Cardiac fibroblast (primary cell): ENCODE measurements at places on chromosomes 1 and 21.
A peak's percentile ranks its signal among the peaks of the same experiment; 100 is the strongest.

DNA sequence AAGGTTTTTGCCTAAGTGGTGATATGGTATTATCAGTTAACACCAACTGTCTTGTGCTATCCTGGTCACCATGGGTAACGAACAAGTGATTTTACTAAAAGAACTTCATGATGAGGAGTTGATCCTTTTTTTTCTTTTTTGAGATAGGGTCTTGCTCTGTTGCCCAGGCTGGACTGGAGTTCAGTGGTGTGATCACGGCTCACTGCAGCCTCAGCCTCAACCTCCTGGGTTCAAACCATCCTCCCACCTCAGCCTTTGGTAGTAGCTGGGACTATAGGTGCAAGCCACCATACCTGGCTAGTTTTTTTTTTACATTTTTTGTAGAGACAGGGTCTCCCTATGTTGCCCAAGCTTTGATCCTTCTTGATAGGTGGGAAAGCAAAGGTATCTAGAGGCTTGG lies 5.1 kb downstream of the METTL13 start:
- DNase-seq = no peak

DNA sequence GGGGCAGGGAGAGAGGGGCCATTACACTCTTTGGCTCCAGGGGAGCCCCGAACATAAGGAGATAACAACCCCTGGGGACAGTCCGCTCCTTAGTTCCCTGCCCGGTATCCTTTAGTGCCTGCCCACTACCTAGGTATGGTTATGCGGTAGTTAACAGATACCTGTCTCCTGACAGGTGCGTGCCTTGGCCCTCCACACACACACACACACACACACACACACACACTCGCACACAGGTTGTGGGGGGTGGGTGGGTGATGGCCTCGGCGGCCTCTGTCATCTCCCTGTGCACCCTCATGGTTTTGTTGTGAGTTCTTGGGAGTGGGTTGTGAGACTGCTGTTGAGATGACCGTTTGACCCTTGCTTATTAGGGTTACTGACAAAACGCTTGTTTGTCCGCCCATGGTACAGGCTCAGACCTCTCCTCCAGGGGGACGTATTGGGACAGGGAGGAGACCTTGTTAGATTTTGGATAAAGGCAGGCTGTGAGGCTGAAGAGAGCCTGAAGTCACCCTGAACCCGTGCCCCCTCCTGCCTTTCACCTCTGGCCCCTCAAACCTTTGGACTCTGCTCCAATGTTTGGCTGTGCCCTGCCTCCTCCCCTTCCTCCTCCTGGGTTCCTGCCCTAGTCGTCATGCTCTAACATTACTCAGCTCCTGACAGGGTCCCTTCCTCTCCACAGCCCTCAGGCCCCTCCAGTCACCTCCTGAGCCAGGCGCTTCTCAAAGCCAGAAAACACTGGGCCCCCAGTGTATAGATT lies 979 bp downstream of the RASSF5 start:
- no peak for DNase-seq

DNA sequence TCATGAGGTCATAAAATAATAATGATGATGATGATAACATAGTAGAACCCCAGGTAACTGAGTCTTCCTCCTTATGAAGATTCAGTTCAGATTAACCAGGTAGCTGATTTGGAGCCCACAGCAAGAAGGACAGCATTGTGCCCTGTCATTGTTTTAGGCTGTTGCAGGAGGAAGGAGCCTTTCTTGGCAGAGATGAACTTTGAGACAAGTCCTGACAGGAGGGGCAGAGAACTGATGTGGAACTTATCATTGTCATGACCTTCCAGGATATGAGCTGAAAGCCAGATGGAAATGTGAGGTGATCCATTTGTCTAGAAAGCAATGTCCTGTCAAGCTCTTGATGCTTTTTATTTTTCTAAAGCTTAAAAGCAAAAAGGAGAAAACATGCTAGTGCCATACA lies 132.6 kb upstream of the COA6 start:
- no peak for DNase-seq

DNA sequence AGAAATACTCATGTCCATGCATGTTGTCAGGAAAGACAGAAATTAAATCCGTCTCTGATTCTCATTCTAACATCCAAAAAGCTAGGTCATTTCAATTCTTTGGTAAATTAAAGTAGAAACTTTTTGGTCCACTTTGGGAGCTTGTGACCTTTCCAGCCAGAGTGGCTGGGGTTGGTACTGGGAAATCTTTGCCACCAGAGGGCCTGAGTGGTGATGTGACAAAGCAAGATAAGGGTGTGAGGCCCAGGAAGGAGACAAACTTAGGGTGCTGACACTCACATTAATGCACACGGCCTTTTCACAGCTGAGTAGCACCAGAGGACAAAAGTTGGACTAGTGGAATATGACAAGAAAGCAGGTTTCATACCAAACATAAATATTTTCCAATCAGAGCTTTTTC lies 144.3 kb downstream of the DNM3 start:
- peak; percentile 5 for DNase-seq

- peak; percentile 89 for DNase-seq
Observed at GRCh38 chr1:51264451-51264850, 28.4 kb downstream of the RNF11 start.

DNA sequence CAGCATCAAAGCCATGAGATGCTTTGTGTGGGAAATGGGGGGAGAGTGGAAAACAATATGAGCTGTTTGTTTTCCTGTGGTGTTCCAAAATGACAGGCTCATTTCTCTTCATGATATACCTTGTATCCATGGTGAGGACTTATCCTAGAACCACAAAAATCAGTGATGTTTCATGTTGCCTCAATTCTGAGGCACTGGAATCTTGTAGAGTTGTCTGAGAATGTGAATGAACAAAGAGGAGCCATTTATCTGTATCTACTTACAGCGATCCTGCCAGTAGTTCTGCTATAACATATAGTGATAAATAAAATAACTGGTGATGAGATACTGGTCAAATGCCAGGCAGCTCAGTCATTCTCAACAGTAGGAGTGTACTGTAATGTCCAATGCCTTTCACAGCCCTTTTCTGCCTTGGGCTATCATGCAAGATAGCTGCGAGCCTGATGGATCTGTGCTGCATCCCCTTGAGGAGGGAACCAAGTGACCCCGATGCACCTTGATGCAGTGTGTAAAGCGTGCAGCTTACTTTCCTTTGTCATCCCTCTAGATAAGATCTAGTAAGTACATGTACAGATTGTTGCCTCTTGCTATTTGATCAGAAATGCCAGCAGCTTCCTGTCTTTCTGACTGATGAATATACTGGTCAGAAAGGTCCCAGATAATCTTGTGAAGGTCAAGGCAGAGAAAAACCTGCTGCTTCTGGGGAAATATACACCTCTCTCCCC lies 52.8 kb downstream of the SLC44A3 start:
- DNase-seq = no peak

GRCh38 chr1:59079434-59080140 lies 217.3 kb upstream of the FGGY start:
- DNase-seq = no peak

DNA sequence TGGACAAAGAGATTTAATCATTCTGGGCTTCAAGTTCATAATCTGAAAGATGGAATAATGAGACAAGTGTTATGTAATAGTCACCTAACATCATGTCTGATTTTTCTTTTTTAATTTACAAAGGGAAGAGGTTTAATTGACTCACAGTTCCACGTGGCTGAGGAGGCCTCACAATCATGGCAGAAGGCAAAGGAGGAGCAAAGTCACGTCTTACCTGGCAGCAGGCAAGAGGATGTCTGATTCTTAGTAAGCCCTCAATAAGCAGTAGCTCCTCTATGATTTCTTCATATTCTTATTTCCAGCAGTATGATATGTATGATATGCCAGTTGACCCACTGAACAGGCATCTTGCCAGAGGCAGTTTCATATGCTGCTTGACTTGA lies 152.7 kb downstream of the S1PR1 start:
- no peak for DNase-seq

GRCh38 chr1:59697150-59697800 lies 117.5 kb upstream of the HOOK1 start:
- DNase-seq = peak; percentile 61

DNA sequence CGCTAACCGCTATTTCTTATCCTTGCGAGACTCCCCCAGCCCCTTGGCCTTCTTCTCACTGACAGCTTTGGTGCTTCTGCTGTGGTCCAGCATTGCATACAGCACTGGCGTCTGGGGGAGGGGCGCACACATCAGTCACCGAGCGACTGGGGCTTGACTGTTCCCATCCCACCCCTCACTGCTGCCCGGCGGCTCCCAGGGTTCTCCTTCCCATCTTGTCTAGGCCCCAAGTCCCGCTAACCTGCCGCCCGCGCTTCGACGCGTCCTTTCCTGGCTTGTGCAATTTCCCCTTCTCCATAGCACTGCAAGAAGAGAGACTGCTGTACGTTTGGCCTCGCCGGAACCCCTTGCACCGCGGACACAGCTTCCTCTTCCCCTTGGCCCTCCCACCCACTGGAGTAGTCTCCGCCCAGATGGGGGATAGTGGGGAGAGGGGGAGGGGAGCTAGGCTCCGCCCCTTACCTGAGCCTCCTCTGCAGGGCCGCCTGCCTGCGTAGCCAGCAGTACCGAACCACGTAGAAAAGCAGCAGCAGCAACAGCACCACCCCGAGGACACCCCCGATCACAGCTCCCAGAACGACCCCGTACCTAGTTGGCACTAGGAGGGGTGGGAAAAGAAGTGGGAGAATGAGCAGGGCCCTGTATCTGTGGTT lies 3.8 kb downstream of the MPZ start:
- DNase-seq = peak; percentile 71

- no peak for DNase-seq
Observed at GRCh38 chr1:29462096-29462495, 225.8 kb downstream of the PTPRU start.

GRCh38 chr1:116397728-116398127 lies 24.7 kb downstream of the ATP1A1 start:
- DNase-seq = no peak

DNA sequence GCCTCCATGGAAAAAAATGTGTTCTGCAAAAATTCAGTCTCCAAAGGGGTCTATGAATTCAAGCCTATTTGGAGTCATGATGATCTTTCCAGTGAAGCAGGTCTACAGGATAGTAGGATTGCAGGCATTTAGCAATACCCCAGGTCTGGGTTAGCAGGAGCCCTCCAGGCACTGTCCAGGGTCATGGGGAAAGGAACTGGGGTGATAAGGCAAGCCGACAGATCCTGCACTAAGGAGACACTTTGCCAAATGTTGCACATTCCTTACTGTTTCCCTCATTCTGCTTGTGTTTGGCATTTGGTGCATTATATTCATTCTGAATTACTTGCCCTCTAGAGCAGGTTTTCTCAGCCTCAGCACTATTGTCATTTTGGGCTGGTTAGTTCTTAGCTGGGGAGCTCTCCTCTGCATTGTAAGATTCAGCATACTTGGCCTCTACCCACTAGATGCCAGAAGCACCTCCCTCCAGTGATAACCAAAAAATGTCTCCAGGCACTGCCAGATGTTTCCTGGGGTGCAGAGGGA lies 333.3 kb upstream of the PLXNA2 start:
- DNase-seq = no peak

DNA sequence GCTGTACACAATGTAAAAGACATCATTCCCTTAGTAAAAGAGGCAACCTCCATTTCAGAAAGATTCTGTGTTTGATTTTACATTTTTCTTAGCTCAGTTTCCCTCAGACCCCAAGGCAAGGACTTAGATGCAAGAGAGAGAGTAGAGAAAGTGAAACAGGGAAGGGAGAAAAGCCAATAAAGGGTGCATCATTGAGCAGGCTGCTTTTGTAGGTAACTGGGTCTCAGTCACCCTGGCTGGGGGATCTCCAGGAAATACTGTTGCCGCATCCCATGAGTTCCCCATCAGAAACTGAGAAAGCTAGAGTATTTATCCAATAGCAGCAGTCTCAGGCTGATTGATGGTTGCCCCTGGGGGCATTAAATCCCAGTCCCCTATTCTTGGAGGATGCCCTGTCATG lies 23.1 kb upstream of the DNAH14 start:
- no peak for DNase-seq

DNA sequence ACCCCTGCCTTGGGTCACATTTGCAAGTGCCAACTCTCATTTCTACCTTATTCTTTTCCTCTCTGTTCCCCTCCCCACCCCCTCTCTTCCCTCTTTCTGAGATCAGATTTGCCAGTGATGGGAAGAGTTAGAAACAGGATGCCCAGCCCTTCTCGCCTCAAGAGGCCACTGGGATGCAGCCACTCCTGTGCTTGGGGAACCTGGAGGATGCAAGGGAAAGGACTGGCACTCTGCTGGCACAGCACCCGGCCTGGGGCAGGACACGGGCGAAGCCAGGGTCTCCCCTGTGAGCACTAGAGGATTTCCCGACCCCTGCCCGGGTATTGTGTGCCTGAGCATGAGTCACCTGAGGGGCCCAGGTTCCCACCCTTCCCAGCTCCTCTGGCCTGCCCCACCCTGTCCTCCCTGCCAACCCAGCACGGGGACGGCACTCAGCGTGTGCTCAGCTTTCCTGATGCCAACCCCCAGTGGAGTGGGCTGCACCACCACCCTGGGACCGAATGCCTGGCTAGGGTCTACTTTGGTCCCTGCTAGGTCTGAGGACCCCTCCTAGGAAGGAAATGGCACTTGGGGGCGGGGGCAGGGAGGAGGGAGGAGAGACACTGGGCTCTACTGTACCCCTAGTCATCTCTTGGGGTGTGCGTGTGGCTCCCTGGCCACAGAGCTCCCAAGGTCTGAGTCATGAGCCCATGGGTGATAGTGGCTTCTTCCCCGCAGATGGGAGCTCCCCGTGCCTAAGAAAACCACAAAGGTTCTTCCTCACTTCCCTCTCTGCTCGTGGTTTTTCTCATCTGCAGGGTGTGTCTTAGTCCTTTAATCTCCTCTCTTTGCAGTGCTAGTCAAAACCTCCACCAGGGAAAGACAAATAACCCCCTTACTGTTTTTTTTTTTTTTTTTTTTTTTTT lies 12.4 kb downstream of the LMNA start:
- DNase-seq = peak; percentile 93

DNA sequence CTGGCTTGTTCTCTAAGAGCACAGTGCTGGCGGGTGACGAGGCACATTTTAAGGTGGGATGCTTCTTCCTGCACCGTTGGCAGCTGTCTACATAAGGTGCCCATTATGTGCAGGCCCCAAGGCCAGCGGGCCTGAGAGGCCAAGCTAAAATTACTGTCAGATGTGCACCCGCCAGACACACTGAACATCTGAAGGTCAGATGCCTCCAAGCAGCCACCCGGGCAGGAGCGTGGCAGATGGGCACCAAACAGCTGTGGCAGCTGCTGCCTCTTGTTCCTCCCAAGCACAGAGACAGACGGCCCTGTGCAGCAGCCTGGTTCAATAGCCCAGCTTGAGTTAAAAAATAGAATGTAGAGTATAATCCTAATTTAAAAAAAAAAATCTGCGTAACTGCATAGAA lies 211.9 kb upstream of the EDN2 start:
- no peak for DNase-seq

GRCh38 chr1:110207831-110208230 lies 2.3 kb upstream of the KCNC4 start:
- peak; percentile 57 for DNase-seq

DNA sequence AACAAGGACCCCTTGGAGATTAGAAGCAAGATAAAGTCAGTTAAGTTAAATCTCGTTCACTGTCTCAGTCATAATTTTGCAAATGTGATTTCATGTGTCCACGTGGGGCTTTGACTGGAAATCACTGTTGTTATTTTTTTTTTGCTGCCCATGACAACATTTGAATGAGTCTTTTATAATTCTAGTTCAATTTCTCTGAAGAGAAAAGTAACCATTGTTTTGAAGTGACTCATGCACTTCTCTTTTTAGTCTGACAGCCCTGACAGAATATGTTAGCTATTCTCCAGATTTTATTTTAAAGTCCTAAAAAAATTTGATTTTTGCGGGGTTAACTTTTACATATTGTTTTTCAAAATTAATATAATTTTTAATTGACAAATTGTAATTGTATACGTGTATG lies 30.7 kb upstream of the NLRP3 start:
- peak; percentile 6 for DNase-seq
